ENCODE measurements at places on chromosomes 12 and 14. TPM values are rescaled to one million over a fixed set of nuclear protein-coding genes. Genes with fewer than 3 reads are reported as not detected.

- DNase-seq: no peak
Measured at GRCh38 chr14:99347561-99347960, 75.6 kb upstream of the BCL11B start.

The ABCC9 gene
- total RNA-seq: 52.7 TPM

DNA sequence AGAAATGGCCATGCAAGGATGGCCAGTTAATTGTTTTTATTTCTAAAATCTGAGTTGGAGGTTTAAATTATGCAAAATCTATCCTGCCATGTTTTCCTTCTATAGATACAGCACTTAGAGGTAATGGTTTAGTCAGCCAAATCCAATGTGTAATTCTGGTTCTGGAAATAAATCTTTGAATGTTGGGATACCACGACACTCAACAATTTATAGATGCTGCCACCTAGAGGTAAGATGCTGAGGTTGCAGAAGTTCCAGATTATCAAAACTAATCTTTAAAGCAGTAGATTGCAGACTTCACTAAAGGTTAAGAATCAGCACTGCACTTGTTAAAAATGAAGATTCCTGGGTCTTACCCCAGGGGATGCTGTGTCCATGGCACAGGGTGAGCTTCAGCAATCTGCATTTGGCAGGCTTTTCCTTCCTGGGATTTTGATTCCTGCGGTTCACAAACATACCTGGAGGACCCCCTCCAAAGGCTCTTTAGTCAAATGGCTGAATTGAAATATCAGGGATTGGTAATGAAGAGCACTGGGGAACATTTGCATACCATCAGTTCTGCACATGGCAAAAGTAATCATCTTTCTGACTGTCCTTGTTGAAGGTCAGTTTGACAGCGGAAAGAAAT lies 53.4 kb upstream of the ANO4 start:
- no peak for DNase-seq

- no peak for DNase-seq
Measured at GRCh38 chr12:20483776-20484175, 115.4 kb downstream of the PDE3A start.

DNA sequence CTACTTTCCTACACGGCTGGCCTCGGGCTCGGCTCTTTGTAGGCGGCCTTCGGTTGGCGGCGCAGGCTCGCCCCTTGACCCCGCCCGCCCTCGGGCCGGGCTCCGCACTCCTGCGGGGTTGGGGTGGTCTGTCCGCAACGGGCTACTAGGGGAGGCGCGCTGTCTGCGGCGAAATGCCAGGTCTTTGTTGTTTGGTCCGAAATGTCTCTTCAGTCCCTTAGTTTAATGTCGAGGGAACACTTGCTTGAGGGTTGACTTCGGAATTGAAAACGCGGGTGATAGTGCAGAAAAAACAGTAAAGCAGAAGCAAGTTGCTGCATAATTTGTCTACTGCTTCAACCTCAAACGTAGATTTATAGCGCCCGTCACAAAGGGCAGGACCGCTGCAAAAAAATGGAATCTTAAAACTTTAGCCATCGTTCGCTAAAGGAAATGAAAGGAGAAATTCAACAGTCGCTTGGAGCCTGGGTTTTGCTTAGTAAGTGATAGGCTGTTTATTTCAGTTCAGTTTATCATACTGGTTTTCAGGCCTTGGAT lies 390 bp downstream of the JKAMP start:
- DNase-seq: no peak

GRCh38 chr12:88633312-88633711 lies 53.0 kb upstream of the KITLG start:
- no peak for DNase-seq

The SLC2A14 gene
- total RNA-seq: 0.34 TPM

GRCh38 chr12:96047229-96048211 lies 12.1 kb upstream of the LTA4H start:
- no peak for DNase-seq

GRCh38 chr12:122121745-122122144 lies 43.2 kb downstream of the MLXIP start:
- DNase-seq: no peak

- DNase-seq: no peak
Measured at GRCh38 chr12:79978692-79979091, 43.8 kb upstream of the PPP1R12A start.

GRCh38 chr12:47938594-47938993 lies 24.8 kb upstream of the TMEM106C start:
- no peak for DNase-seq

DNA sequence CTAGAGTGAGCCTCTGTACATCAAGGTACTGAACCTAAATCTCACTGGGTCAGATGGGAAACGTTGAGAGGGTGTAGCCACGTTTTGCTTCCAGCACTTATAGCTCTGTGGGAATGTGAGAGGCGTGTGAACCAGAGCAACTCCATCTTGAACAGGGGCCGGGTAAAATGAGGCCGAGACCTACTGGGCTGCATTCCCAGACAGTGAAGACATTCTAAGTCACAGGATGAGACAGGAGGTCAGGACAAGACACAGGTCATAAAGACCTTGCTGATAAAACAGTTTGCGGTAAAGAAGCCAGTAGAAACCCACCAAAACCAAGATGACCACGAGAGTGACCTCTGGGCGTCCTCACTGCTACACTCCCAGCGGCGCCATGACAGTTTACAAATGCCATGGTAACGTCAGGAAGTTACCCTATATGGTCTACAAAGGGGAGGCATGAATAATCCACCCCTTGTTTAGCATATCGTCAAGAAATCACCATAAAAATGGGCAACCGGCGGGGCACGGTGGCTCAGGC lies 63.4 kb upstream of the NCOR2 start:
- no peak for DNase-seq
